ENCODE measurements at places on chromosomes 12 and 14.
A peak's percentile ranks its signal among the peaks of the same experiment; 100 is the strongest.

DNA sequence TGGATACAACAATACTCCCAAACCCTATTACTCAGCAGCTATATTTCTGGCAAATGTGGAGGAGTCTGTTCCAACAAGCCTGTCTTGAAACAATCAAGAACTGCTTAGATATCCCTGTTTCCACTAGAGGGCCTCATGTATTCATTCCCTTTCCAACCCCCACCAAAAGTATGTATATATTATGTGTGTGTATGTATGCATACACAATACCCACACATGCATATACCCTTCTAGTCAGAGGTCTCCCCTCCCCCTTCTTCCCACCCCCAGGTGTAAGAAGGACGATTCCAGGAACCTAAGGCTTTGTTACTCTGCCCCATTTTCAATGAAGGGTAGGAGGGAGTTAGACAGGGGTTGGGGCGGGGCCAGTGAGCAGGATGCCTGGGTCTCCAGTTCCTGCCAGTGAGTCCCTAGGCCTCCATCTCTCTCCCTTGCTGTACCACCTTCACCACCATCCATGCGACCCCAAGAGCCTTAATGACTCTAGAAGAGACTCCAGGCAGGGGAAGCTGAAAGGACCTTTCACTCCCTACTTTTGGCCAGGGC lies at the start of gene DGKA:
Gene DGKA, plus strand, starts transcription at position 392 of the 546 bp plus-strand sequence. CDS start 5,342 bp downstream, outside the sequence.
- DNase-seq: peak; percentile 61

GRCh38 chr12:30985814-30986452 lies 59.4 kb downstream of the TSPAN11 start:
- DNase-seq: peak; percentile 63

DNA sequence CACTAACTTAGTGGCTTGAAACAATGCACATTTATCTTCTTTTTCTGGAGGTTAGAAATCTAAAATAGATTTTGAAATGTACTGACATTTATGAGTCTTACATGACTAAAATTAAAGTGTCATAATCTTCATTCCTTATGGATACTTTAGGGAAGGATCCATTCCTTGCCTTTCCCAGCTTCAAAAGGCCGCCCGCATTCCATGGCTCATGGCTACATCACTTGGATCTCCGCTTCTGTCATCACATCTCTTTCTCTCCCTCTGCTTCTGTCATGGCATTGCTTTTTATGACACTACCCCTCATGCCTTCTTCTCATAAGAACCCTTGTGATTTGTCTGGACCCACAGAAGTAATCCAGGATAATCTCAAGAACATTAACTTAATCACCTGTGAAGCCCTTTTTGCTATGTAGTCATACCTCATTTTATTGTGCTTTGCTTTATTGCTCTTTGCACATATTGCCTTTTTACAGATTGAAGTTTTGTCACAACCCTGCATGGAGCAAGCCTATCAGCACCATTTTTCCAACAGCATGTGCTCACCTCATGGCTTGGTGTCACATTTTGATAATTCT lies 66.5 kb downstream of the GARIN6 start:
- DNase-seq: no peak

- no peak for DNase-seq
Observed at GRCh38 chr12:95279856-95280255, 62.2 kb downstream of the VEZT start.

DNA sequence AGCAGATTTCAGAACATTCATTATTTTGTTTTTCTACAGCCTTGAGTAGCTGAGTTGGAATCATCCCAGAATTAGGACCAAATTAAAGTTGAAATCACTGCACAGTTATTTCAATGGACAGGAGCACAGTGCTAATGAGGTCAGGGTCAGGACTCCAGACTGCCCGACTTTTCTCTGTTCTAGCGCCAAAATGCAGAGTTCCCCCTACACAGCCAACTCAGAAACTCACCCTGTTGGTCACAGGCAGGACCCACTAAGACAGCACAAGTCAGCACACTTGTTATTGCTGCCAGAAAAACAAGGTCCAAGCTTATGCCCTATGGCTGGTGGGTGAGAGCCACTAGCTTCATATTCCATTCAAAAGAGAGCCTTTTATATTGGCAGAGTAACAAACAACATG lies 198.1 kb upstream of the KRR1 start:
- DNase-seq: no peak

DNA sequence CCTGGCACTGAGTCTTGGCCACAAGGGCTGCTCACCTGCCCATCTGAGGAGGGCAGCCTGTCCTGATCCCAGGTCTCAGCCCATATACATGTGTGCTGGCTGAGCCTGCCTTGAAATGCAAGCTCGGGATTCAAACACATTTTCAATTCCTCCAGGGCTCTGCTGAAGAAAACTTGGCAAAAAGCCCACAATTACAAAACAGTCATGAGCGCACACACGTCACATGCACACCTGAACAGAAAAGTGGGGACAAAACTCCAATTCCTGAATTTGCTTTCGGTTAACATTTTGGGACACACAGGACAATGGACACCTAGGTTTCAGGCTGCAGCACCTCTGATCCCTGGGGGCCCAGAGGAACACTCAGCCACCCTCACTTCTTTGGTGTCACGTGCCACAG lies 113.9 kb downstream of the RBM19 start:
- no peak for DNase-seq

DNA sequence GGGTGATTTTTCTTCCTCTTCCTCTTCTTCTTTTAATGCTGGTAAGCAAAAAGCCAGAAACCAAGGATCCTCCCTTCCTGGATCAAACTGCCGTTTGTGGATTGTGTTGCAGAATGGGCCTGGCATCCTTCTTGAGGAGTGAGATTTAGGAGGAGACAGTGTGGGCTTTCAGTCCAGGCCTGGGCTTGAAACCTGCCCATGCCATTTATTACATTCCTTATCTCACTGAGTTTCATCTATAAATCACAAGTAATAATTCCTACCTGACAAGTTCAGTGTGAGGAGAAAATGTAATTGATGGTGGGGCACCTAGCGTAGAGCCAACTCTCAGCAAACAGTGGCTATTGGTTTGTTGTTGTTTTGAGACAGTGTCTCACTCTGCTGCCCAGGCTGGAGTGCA lies 126.4 kb downstream of the SLC35F4 start:
- DNase-seq: no peak

DNA sequence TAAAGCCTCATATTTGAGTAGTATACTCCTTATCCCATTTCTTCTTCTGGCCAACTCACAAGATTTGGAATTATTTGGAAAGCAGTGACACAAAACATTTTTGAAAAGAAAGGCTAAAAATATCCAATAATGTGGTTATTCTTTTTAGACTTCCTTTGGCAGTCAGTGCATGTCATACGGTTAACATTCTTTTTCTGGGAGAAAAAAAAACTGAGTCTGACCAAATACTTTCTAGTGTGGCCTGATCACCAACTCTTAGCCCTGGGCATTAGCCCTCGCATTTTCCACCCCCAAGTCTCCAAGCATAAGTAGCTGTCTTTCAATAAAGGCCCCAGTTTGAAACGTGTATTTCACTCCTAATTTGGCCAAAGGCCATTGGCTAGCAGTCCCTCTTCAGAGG lies 5.9 kb downstream of the RASSF3 start:
- DNase-seq: no peak

- DNase-seq: no peak
Observed at GRCh38 chr14:86333493-86333892, 803.5 kb downstream of the FLRT2 start.

DNA sequence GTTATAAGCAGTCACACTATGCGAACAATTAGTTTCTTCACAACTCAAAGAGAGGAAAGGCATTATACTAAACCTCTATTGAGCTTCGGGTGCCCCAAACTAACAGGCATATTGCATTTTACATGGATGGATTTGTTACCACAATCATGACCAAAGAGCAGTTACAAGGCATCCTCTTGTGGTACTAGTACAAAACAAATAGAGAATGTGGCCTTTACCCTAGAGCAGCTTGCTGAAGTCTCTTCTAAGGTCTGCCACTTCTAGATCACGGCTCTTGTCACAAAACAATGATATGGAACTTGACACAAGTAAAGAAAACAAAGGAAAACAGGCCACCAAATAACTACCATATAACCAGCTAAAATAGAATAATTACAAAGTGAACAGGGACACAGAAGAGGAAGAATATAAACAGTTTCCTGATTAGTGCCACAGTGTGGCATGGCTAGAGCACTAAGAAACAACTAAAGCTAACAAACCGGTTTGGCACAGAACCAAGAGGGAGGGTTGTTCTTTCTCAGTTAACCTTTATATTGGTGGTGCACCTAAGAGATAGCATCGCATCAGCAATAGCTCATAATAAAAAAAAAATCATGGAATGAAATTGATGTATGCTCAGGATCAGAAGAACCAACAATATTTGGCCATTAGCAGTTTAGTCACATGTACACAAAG lies 209.7 kb upstream of the ATP2B1 start:
- no peak for DNase-seq

DNA sequence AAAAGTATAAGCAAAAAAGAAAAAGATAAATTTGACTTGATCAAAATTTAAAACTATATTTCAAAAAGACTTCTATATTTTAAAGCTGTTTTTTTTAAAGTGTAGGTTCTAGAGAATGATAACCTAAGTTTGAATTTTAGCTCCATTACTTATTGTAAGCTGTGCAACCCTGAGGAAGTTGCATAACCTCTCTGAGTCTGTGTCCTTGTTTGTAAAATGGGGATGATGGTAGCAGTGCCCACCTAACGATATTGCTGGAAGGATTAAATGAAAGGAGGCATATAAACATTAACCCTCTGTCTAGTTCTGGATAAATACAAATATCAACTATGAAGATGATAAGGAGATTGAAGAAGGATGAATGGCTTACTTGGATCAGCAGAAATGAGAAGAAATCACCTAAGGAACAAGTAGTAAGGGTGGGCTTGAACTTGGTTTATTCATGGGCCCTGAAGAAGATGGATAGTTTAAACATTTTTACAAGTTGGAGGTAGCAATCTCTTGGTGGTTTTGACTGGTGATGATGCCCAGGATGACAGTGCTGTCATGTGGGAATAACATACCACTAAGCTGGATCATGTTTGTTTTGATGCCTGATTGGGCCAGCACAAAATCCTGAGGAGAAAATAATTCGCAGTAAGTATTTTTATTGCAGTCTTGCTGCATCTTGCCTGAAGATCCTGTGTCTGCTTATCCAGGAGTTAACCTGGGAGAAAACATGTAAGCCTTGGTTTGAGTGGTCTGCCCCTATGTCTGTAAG lies 35.0 kb downstream of the TXNRD1 start:
- DNase-seq: no peak

DNA sequence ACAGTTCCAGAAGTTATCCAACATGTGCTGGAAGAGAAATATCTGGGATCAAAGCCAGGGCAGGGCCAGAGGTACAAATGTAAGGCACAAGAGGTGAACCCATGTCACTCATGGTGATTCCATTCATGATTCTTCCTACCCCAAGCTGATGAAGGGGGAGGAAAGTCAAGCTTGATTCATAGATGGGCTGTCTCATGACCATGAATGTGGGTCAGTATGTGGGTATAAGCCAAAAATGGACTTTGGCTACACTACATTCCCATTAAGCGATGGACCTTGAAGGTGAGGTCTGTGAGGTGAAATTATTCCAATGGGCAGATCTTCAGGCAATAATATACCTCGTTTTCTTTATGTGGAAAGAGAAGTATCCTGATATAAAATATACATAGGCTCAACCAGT lies 217.1 kb downstream of the BTG1 start:
- DNase-seq: no peak

- no peak for DNase-seq
Observed at GRCh38 chr12:4169531-4169930, 104.0 kb upstream of the CCND2 start.

- no peak for DNase-seq
Observed at GRCh38 chr14:55837467-55837866, 257.5 kb downstream of the KTN1 start.

GRCh38 chr14:53880761-53881160 lies 75.9 kb downstream of the BMP4 start:
- DNase-seq: no peak

- no peak for DNase-seq
Observed at GRCh38 chr12:40693207-40693821, 1.1 kb downstream of the CNTN1 start.

- no peak for DNase-seq
Observed at GRCh38 chr14:36214476-36215216, 38.1 kb upstream of the PTCSC3 start.

GRCh38 chr14:54177641-54178621 lies 218.9 kb upstream of the CDKN3 start:
- DNase-seq: no peak

- DNase-seq: no peak
Observed at GRCh38 chr12:88577537-88577936, 2.7 kb downstream of the KITLG start.

GRCh38 chr14:59969319-59969718 lies 49.4 kb downstream of the LRRC9 start:
- no peak for DNase-seq

- no peak for DNase-seq
Observed at GRCh38 chr12:43060742-43061141, 471.2 kb upstream of the PRICKLE1 start.

DNA sequence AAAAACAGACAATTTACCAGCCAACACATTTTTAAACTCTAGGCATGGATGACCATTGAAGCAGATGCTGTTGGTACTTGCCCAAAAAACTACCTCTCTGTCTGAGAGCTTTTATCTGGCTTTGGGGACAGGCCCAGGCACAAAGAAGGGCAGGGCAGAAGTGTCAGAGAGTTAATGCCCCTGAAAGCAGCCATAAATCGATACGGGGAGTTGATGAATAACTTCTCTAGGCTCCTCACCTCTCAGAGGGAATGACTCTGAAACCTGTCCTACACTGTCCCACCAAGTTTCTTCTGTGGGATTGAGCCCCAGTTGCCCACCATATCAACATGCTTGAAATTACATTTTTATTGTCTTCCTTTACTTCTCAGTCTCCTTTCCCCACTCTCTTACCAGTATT lies 113.0 kb upstream of the DAAM1 start:
- DNase-seq: no peak

GRCh38 chr12:128857133-128857763 lies 4.0 kb downstream of the GLT1D1 start:
- no peak for DNase-seq

GRCh38 chr14:64764641-64765520 lies 60.7 kb downstream of the PLEKHG3 start:
- peak; percentile 90 for DNase-seq

- no peak for DNase-seq
Observed at GRCh38 chr14:99513183-99513694, 32.0 kb downstream of the CCNK start.

DNA sequence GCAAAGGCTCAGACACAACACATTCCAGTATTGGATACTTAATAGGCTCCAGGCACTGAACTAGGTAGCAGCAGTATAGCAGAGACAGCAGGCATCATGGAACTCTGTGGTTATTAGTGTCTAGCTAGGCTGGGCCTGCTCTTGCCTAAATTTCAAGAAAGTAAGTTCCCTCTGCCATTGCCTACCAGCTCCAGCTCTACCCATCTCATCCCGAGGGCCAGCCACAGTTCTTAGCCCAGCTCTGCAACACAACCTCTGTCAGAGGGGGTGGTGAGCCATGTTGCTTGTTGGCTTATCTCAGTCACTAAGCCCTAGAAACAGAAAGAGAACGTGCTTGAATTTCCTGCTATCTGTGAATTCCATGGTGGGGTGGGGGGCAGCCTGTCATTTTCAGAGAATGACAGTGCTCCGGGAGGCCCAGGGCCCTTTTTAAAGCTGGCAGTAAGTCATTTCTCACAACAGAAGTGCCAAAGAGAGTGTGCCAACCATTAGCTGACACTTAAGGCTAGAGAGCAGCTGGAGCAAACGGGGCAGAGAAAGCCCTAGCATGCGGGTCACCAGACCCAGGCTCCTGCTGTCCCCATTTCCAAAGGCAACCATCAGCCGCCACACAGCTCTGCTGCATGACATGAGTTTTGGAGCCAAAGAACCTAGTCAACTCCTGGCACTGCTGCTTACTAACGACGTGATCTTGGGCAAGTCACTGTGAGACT lies 105.9 kb downstream of the PRMT8 start:
- DNase-seq: no peak

GRCh38 chr12:120847814-120848213 lies 56.3 kb downstream of the SPPL3 start:
- DNase-seq: no peak

Measured in GM19239 (cell line).